ENCODE measurements at places on chromosomes 11 and 22.

GRCh38 chr11:74776546-74776945 is 27.9 kb downstream of the RNF169 start:
- DNase-seq: no peak

GRCh38 chr11:12680246-12680939 is 6.2 kb downstream of the TEAD1 start:
- no peak for DNase-seq

GRCh38 chr22:27990879-27991278 is 71.8 kb upstream of the PITPNB start:
- no peak for DNase-seq

DNA sequence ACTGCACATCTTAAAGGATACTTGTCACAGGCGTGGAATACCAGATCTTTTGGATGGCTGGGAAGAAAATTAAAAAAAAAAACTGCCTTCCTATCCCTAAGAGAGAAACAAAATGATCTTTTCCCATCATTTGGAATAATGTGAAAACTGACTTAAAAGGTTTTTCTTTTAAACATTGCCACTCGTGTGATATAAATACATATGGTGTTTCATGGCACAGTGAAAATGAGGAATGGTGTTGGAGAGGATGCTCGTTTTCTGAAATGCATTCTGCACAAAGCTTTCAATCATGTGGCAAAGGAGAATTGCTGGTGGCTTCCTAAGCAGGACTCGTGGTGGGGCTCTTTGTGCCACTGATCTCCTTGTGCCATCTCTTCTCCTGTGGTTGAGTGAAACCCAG is 74.9 kb upstream of the LRRC4C start:
- DNase-seq: no peak
